KBM-7 (cell line): ENCODE measurements at places on chromosomes 13 and 19.

- DNase-seq, result no peak
These were observed 550.1 kb downstream of the TBC1D4 start for GRCh38 chr13:74931698-74932433.

DNA sequence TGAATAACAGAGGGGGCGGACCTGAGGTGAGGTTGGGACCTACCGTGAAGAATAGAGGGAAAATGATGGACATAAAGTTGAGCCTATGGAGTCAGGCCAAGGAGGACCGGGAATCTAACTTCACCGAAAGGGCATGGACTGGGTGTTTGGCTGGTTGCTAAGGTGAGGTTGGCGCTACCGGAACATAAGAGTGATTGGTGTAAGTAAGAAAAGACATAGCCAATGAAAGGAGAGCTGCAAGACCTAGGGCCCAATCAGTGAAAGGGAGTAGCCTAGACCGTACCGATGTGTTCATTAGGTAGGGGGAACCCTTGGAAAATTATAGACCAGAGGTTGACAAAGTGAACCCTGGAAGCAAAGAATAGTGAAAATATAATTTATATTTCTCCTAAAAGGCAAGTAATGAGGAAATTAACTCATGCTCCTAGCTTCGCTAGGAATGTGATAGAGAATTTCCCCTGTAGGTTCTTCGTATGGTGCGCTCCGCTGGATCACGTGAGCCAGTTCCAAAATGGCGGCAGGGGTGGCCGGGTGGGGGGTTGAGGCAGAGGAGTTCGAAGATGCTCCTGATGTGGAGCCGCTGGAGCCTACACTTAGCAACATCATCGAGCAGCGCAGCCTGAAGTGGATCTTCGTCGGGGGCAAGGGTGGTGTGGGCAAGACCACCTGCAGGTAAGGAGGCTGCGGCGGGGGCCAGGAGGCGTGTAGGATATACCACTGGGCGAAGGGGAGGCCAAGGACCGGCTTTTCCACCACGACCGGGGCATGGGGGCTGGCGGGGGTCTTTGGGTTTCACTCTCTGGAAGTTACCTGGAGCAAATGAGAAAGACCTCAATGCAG, at the start of gene GET3:
Gene GET3, plus strand, starts transcription at position 503 of the 840 bp plus-strand sequence. Its CDS starts 9 bp downstream, at position 512.
- peak; percentile 96 for DNase-seq

DNA sequence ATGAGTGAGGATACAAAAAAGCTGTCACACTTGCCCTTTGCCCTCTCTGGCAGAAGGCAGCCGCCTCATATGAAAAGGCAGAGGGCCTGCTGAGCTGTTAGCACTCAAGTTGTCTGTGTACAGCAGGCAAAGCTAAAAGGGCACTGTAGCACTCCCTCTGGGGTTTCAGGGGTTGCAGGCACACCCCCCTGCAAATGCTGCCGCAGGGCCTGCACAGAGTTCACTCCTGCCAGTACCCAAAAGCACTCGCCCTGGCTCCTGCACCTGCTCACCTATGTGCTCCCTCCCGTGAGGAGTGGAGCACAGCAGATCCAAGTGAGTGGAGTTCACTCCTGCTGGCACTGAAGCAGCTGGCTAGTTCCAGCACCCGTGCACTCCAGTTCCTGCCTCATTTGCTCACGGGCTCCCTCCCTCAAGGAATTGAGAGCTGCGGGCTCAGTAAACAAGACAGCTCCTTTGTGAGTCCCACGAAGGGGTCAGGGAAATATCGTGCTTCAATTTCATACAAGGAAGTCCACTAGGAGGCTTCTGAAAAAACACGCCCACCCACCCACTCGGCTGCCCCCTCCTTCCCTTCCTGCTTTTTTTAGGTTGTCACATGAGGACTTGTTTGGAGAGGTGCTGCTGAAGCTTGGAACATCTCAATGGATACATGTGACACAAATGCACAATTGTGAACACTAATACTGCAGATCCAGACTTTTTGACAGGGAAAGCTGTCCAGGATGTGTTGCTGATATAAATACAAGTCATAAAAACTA, 9.9 kb upstream of the RCBTB2 start:
- DNase-seq, result peak; percentile 60

GRCh38 chr19:15379999-15380647, 536 bp upstream of the AKAP8 start:
- DNase-seq, result peak; percentile 81

GRCh38 chr13:97496511-97496910, 62.5 kb downstream of the RAP2A start:
- DNase-seq, result no peak

DNA sequence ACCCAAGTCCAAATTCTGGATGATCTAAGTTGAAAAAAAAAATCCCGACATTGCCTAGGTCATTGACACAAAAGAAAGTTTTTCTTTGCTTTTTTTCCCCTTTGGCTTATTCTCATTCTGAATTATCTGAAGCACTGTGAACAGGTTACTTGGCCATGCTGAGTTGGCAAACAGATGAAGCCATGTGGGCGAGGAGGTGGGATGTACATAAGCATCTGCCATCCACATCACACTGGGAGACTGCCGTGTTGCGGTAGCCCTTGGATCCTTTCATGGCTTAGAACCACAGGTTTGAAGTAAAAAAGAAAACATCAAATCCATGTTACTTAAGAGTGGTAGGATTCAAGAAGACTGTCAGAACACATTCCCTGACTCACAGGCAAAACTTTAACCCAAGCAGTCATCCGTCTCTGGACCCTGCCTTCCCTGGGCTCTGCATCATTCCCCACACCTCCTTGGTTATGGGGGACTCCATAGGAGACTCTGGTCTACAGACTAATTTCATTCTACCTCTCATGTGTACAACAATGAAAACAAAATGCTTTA, 242.5 kb upstream of the SERP2 start:
- no peak for DNase-seq

DNA sequence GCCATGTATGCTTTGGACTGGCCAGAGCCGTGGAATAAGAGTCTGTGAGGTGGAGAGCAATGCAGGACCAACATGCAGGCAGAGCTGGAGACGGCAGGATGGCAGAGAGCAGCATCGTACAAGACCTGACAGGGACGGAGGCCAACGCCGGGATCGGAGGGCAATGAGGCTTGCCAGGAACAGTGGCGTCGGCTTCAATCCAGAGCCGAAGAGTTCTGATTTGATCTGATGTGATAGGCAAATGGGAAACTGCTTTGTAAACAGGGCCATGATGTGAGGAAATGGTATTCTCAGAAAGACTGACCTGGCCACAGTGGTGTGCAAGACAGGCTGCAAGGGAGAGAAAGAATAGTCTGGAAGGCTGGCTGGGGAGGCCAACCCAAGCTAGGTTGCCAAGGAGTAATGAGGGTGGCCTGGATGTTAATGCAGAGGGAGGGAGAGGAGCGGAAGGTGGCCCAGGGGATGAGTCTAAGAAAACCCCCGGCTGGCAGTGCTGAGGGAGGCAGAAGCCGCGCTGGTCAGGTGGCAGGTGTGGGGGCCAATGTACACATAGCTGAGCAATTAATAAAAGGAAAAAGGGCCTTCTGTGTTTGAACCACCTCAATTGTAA, 26.7 kb downstream of the RCBTB2 start:
- DNase-seq, result no peak

DNA sequence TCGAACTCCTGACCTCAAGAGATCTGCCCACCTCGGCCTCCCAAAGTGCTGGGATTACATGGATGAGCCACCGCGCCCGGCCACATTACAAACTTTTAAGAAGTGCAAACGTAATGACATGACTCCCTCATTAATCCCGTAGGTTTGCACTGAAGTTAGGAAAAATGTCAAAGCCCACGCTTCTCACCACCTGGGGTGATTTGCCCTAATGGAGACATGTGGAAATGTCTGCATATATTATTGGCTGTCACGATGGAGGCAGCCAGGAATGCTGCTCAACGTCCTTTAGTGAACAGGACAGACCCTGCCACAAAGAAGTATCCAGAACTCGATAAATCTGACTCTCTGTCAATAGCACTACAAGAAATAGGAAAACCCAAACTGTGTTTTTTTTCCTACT, 21.0 kb downstream of the NLRP9 start:
- no peak for DNase-seq

GRCh38 chr13:32225481-32225931, 89.7 kb downstream of the ZAR1L start:
- DNase-seq, result no peak

DNA sequence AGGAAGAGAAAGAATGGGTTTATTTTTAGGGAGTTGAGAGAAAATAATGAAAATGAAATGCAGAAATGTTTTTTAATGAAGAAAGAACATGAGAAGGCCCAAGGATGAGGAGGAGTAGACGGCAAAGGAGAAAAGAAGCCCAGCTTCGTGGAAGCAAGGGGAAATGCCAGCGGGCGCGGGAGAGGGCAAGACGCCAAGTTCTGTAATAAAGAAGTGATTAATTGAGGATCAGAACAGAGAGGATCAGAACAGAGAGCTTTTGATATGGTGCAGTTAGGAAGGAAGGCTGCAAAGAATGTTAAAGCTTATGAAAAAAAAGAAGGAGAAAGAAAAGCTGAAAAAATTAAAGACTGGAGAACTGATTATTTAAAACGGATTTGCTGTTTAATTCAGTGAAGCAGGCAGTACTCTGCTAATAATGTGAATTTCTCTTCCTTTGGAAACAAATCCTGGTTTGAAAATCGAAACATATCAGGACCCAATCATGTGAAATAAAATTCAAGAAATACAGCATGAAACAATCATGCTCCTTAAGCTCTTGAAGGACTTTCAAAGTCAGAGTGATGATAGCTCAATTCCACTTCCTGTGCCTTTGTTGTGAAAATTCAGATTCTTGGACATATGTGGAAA, 99.3 kb upstream of the SOX1 start:
- no peak for DNase-seq

- DNase-seq, result no peak
These were observed 54.4 kb upstream of the ZNF835 start for GRCh38 chr19:56725829-56726424.

- no peak for DNase-seq
These were observed 17.0 kb downstream of the RXFP2 start for GRCh38 chr13:31756346-31756745.

DNA sequence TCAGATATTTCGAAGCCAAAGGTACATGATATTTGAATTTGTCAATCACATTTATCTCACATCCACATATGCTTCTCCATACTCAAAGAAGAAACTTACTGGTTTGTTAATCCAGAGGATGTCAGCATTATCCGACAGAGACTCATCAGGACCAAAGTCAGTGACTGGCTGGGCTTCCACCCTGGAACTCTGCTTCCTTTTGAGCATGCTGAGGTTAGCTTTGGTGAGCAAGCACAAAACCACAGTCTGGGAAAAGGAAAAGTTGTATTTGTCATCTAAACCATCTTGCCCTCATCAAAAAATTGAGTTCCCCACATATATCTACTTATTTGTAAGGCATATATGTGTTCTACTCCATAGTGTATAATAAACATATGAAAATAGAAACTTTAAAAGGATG, 17.4 kb downstream of the NALCN start:
- DNase-seq, result no peak

- DNase-seq, result no peak
These were observed 31.3 kb downstream of the TEX26 start for GRCh38 chr13:30963791-30964190.

DNA sequence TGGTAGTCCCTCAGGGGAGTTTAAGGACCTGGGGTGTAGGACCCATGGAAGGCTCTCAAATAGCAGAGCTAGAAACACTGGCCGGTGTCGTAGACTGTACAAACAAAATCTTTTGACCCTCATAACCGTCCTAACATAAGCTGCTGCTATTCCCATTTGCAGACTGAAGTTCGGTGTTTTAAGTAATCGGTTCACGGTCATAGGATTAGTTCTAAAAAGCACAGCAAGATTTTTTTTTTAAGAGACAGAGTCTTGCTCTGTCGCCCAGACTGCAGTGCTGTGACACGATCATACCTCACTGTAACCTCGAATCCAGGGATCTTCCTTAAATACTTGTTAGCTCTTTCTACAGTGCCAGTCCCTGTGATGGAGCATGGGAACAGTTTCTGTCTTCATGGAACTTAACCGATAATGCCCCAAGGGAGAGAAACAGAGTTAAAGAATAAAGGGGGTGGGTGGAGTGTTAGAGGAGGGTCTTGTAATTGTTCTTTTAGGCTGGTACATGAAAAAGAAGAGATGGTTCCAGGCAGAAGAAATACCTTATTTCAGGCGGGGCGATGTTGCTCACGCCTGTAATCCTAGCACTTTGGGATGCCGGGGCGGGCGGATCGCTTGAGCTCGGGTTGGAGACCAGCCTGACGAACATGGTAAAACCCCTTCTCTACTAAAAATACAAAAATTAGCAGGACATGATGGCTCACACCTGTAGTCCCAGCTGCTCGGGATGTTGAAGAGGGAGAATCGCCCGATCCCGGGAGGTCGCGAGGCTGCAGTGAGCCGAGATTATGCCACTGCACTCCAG, 475 bp upstream of the ZC3H4 start:
- no peak for DNase-seq

GRCh38 chr13:53136554-53137215, 108.1 kb downstream of the OLFM4 start:
- DNase-seq, result no peak

GRCh38 chr13:48253849-48254248, 20.8 kb downstream of the ITM2B start:
- no peak for DNase-seq

- no peak for DNase-seq
These were observed 95.1 kb downstream of the TSHZ3 start for GRCh38 chr19:31254180-31254551.

GRCh38 chr19:3580156-3580934, 4.9 kb upstream of the GIPC3 start:
- no peak for DNase-seq

GRCh38 chr19:16320987-16321386, 3.6 kb upstream of the KLF2 start:
- no peak for DNase-seq

DNA sequence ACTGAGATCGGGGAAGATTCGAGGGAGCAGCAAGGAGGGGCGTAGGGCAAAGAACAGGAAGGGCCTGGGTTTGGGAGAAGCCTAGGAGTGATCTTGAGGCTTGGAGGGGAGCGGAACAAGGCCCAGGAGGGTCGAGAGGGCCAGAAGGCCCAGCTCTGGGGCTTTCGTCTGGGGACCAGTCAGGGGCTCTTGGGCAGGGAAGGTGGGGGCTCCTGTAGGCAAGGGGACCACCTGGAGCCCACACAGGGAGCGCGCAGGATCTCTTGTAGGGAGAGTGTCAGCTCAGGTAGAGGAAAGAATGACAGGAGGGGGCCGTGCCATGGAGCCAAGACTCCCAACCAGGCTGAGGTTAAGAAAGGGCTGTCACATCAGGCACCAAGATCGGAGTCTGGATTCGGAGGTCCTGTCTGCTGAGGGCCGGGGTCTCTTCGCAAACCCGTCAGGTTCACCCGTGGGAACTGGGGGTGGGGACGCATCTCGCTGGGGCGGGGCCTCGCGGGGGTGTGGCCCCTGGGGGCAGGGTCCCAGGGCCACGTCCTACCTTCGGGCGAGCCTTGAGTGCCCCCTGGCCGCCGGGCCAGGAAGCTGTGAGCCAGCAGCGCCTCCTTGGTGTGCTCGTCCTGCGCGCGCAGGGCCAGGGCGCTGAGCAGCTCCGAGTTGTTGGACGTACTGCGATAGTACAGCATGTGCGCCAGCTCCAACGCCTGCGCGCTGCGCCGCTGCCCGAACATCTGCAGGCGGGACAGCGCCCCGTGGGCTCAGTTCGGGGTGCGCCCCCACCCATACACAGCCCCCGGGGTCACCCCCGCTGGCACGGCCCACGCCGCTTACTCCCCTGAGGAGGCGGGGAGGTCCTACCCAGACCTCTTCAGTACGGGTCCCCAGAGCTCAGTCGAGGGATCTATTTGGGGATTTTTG, 8.4 kb downstream of the EMP3 start:
- peak; percentile 92 for DNase-seq
